ENCODE measurements at places on chromosomes 13 and 19.
A peak's percentile ranks its signal among the peaks of the same experiment; 100 is the strongest.

DNA sequence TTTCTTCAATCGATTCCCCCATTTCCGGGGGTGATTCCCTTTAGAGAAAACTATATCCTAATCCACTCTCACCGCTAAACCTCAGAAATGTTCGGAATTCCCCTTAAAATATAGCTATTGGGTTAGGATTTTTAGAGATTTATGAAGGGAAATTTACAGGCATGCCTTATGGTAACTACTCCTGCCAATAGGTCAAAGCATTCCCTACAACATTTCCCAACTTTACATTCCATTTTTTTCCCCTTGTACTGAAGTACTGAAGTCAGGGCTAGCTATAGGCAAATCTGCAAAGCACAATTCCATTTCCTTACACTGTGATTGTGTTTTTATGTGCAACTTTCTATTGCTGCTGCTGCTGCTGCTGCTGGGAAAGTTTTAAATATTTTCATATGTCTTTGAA, 2.1 kb downstream of the EDNRB start:
- no peak for DNase-seq

DNA sequence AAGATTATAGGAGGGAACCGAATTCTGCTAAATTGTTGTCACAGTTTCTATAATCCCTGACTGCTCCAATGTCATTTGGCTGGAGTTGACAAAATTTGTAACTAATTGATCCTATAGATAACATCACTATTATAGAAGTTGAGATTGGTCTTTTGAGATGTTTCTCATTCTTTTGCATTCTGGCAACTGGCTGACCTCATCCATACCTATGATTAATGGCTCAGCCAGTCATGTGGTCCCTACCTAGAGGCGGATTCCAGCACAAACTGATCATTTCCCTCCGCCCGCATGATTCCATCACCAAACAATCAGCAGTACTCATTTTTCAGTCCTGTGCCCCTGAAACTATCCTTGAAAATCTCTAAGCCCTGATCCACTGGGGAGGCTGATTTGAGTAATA, 4.2 kb downstream of the PSG2 start:
- DNase-seq = no peak

- DNase-seq = no peak
Measured at GRCh38 chr13:33252135-33252534, 33.4 kb downstream of the STARD13 start.

DNA sequence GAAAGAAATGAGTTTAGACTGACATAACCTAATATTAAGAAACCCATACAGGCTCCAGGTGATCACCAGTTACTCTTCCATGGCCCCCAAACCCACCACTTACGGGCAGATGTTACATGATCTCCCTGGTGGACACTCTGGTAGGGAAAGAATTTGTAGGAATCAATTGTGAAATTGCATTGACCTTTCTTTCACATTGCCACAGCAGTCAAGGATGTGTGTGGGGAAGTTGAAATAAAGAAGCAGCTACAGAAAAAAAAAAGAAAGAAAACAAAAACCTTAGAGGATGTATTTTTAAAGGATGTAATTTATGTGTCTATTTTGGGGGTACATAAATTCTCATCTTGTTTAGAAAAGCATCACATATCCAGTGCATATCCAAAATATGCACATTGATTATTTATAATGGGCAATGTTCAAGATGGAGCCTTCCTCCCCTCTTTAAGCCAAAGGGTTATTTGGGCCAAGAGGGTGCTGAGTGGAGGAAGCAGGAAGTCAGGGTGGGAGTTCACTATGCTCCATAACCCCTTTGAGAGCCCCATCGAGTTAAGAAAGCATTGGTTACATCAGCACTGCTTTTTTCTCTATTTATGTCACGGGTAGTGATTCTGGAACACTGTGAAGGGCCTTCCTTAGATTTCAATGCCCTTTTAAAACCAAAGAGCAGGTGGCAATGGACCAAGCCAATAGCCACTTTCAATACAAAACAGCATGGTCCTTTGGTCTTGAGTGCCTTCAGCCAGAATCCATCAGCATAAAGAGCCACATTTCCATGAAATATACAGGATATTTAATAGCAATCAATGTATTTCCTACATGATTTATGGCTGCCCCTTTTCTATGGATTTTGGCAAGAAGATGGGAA, 169.6 kb downstream of the LACC1 start:
- DNase-seq = no peak

DNA sequence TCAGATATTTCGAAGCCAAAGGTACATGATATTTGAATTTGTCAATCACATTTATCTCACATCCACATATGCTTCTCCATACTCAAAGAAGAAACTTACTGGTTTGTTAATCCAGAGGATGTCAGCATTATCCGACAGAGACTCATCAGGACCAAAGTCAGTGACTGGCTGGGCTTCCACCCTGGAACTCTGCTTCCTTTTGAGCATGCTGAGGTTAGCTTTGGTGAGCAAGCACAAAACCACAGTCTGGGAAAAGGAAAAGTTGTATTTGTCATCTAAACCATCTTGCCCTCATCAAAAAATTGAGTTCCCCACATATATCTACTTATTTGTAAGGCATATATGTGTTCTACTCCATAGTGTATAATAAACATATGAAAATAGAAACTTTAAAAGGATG, 17.4 kb downstream of the NALCN start:
- DNase-seq = no peak

GRCh38 chr13:93915269-93915809, 564.1 kb downstream of the DCT start:
- DNase-seq = no peak

- DNase-seq = peak; percentile 69
Measured at GRCh38 chr19:1624458-1624857, 19.2 kb upstream of the UQCR11 start.

DNA sequence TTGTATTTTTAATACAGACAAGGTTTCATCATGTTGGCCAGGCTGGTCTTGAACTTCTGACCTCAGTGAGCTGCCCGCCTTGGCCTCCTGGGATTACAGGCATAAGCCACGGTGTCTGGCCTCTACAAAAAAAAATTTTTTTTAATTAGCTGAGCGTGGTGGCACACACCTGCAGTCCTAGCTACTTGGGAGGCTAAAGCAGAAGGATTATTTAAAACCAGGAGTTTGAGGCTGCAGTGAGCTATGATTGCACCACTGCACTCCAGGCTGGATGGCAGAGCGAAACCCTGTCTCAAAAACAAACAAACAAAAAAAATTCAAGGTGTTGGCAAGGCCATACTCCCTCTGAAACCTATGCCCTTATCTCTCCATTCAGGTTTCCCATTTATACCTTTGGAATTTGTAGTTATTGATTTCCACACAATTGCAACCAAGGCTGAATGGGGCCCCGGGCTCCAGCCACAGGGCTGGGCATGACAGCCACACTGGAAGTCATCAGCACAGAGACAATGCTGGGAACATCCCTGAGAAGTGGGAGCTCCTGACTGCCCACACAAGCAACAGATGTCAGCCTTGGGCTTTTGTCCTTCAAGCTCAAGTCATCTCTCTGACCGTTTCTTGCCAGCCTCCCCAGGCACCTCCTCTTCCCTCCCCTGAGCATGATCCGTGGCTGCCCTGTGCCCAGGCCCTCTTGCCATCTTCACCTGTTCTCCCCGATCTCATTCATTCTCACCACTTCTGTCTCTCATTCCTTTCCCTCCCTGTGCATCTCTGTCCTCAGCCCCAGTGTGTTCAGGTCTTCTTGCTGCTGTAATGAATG, 27.2 kb upstream of the CALM3 start:
- no peak for DNase-seq

DNA sequence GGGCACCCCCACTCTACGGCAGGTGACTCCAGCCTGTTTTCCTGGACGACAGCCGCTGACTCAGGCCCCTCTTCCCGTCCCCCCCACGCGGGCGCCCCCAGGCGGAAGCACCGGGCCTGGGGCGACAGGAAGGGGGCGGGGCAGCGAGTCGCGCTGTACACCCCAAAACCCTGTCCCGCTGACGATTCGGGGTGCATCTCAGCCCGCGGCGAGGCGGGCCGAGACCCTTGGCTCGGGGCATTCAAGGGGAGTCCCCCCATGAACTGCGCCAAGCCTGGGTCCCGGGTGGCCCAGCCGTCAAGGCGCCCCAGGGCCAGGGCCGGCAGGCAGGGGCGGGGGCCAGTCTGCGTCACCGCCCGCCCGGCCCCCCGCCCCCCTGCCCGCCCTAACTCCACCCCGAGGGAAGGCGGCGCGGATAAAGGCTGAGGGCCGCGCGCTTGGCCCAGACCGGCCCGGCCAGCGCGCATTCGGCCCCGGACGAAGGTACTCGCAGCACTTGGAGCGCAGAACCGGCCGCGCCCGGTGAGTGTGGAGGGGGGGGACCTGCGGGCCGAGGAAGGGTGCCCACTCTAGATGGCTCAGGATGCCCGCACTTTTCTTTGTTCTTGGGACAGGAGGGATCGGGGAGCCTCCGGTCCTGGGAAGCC, at the start of gene MIDN:
TSS of gene MIDN (plus strand) at position 445 of the 647 bp plus-strand sequence. CDS start 1,714 bp downstream, outside the sequence.
- DNase-seq = peak; percentile 83

DNA sequence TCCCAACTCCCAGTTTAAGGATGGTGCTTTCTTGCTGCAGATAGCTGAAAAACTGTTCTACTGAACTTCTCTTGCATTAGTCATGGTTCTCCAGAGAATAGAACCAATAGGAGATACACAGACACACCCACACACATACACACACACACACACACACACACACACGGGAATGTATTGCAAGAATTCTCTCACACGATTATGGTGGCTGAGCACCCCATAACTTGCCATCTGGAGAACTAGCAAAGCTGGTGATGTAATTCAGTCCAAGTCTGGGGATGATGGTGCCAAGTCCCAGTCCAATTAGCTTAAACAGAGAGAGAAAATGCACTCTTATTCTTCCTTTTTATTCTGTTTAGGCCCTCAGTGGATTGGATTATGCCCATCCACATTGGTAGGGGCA, 643.9 kb downstream of the DIAPH3 start:
- no peak for DNase-seq

GRCh38 chr13:80551650-80552497, 210.9 kb upstream of the SPRY2 start:
- no peak for DNase-seq

GRCh38 chr13:55439450-55439849, 1701.3 kb upstream of the PRR20A start:
- DNase-seq = no peak

GRCh38 chr19:35034588-35035382, 4.5 kb downstream of the SCN1B start:
- DNase-seq = no peak

- no peak for DNase-seq
Measured at GRCh38 chr13:79392882-79393563, 13.0 kb downstream of the RBM26 start.

- no peak for DNase-seq
Measured at GRCh38 chr19:38265921-38266429, 1.6 kb downstream of the SPINT2 start.

GRCh38 chr13:27634231-27634630, 12.5 kb downstream of the POLR1D start:
- DNase-seq = no peak

GRCh38 chr19:18021121-18021755, 13.3 kb downstream of the ARRDC2 start:
- peak; percentile 40 for DNase-seq

DNA sequence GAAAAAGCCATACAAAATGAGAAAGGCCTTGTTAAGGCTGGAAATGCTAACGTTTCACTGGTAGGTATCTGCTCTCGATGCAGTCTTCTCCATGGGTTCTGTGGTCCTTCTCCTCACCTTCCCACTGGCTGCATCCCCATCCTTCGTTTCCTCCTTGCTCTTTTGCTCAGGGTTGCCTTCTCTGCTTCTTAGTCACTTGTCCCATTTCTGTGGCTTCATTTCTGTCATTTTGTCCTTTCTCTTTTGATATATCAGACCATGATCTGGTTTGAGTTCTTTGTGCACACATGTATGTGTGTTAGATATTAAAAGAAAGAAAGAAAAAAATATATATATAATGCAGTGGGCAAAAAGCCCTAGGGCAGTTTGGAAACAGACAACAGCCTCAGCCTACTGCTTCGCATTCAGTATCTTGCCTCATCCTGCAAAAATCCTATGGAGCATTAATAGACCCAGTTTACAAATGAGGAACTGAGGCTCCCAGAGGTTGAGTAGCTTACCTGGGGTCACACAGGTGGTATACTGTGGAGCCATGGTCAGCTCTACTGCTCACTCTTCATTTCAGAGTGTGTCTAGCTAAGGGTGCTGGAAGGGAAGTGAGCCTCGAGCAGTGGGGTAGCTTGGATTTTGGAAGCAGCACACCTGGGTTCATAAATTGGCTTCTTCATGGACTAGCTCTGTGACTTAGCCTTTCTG, 57.6 kb upstream of the MEDAG start:
- no peak for DNase-seq

Data from GM10248 (cell line).